ENCODE measurements at places on chromosomes 2 and 18.

DNA sequence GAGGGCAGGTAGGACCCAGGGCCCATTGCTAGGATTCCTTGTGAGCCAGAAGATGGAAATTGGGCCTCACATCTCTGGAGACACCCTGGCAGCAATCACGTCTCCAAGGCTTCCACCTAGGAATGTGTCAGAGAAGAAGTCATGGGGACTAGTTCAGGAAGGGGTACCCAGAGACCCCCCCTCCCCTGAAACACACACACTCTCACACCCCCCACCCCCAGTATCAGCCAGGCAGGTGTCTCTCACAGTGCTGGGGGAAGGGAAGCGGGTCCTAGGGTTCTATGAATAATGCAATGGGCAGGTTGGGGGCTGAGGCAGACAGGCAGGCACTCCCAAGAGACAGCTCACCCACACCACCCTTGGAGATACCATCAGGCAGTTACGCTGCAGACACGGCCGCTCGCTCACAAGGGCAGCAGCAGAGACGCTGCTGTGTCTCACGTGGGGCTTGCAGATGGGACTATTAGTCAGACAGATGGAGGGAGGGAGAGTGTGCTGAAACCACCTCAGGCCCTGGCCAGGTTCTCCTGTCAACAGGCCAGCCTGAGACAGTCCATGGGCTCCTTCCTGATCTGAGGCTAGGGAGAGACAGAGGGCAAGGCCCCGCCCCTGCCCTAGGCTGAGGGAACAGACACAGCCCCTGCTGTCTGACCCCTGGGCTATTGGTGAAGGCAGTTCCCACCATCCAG lies 134.6 kb downstream of the CYP26B1 start:
- DNase-seq = peak; percentile 49

- DNase-seq = no peak
These were observed 9.3 kb upstream of the MTCL1 start for GRCh38 chr18:8695932-8696517.

- DNase-seq = no peak
These were observed 82.5 kb upstream of the EML6 start for GRCh38 chr2:54640834-54641540.

GRCh38 chr2:161096336-161096735 lies 63.9 kb upstream of the TANK start:
- DNase-seq = no peak

DNA sequence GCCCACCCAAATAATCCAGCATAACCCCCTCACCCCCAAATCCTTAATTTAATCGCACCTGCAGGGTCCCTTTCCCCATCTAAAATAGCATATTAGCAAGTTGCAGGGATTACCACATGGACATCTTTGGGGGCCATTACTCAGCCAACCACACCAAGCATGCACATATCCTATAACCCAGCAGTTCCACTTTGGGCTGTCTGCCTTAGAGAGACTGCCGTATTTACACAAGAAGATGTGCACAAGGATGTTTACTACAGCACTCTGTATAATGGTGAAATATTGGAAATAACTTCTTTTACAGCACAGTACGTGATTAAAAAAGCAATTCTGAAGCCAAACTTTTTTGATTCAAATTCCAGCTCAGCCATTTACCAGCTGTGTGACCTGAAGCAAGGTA lies 17.3 kb upstream of the LDLRAD4 start:
- no peak for DNase-seq

DNA sequence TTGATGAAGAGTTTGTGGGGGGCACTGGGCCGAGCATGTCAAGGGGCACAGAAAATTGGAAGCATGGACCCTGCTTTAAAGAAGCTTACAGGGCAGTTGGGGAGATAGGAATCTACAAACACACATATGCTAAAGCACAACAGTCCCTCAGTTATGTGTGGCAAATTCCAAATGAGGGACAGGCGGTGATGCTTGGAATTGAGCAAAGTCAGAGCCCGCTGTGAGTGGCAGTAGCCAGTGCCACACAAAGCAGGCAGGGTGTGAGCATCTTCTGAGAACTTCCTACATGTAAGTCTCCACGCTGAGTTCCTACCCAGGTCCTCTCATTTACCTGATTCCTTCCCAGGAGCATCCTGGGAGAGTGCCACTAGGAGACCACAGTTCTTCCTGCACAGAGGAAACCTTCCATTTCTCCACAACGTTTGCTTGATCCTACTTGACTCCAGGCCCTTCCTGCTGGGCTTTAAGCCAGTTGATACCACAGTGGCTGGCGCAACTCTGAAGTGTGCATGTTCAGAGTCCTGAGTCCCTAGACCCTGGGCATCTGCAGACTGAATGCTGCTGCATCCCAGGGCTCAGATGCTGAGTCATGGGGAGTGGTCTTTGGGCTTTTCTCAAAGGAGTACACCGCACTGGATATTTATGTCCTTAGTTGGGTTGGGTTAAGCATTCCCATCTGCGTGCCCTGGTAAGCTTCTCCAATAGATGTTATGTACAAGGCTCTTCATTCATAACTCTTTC lies 287.3 kb upstream of the REV1 start:
- DNase-seq = no peak

DNA sequence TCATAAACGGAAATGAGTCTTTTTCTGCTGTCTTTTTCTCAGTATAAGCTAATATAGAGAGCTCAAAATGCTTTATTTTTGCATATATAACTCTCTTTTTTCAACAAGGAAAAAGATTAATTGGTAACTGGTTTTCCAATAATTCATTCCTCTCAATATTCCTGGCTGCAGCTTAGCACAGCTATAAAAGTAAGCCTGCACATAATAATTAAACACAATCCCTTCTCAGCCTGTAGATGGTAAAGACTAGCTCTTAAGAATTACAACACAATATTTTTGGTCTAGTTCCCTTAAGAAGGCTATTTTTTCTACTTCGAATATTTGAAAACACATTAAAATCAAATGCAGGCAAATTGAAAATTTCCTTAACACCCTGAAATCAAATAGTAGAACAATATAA lies 258.0 kb downstream of the DOK6 start:
- DNase-seq = no peak

DNA sequence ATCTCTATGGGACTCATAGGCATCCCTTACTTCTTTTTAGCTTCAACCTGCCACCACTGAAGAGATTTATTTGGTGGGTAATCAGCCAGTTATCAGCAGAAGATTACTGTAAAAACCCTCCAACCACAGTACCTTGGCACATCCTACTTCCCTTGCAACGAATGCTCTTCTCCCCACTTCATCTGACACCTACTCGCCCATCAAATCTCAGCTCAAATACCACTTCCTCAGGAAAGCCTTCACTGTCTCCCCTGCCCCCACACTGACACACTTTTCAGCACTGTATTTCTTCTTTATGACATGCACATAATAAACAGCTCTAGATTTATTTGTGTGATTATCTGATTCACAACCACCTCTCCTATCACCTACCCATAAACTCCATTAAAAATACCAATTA lies 3.1 kb downstream of the KDSR start:
- no peak for DNase-seq

GRCh38 chr2:185607945-185608344 lies 130.7 kb upstream of the FSIP2 start:
- DNase-seq = no peak

GRCh38 chr18:40060562-40060961 lies 1894.5 kb upstream of the PIK3C3 start:
- DNase-seq = no peak

- no peak for DNase-seq
These were observed 648.5 kb downstream of the IRS1 start for GRCh38 chr2:226151157-226151556.

DNA sequence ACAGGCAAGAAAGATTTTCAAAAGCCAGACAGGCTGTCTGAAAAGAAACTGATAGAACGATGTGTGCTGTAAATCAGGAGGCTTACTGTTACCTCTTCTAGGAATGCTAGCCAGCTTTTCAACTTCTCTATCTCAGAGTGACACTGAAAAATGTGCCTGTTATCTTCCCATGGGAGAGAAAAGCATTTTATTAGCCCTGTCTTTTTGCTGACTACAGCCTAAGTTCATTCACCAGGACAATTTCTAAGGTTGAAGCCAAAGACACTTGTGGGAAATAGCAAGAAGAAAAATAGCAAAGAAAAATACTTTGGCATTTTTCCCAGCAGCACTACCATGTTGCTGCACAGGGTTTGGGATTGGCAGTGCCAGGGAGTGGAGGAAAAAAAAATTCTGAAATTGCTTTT lies 34.0 kb downstream of the ABCB11 start:
- DNase-seq = no peak

DNA sequence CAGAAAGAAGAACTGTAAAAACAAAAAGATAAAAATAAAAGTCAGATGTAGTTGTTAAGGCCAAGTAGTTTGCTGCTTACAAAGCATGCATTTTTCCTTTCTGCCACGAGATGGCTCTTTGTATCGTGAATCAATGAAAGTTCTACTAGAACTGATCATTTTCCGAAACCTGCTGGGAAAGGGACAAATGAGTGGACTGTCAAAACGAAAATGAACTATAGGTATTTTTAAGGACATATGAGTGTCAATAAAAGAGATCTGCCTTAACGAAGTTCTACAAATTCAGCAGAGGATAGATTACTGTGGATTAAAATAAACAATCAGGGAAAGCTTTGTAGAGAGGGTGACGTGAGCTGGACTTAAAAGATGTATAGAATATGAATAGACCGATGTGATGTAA lies 15.0 kb upstream of the ELOA2 start:
- DNase-seq = no peak

GRCh38 chr2:28868611-28869010 lies 1.5 kb downstream of the TRMT61B start:
- DNase-seq = no peak

GRCh38 chr2:6911721-6912120 lies 5.5 kb upstream of the RNF144A start:
- no peak for DNase-seq
